ENCODE measurements at places on chromosomes 16 and 17.

GRCh38 chr16:48049847-48050246 is 105.9 kb downstream of the ABCC12 start:
- no peak for DNase-seq

GRCh38 chr17:10052106-10052813 is 146.1 kb downstream of the GAS7 start:
- DNase-seq, result no peak

- DNase-seq, result no peak
Observed at GRCh38 chr17:80029258-80029974, 6.3 kb downstream of the TBC1D16 start.

GRCh38 chr16:87210894-87211293 is 106.3 kb downstream of the C16orf95 start:
- no peak for DNase-seq

DNA sequence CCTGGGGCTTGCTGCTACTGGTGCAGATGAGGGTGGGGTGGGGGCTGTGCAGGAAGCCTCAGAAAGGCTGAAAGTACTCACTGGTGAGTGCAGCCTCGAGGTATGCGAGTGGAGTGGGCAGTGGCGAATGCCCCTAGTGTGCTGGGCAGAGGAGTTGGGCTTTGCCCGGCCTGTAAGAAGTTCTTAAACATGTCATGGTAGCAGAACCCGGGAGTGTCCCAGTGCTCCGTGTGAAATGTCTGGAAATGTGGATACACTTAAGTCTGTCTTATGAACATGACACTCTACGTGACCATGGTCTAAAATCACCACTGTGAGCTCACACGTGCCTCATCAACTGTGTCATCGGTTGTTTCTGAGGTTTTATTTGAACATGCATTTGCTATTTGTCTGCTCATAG is 1.7 kb downstream of the SMTNL2 start:
- DNase-seq, result no peak

DNA sequence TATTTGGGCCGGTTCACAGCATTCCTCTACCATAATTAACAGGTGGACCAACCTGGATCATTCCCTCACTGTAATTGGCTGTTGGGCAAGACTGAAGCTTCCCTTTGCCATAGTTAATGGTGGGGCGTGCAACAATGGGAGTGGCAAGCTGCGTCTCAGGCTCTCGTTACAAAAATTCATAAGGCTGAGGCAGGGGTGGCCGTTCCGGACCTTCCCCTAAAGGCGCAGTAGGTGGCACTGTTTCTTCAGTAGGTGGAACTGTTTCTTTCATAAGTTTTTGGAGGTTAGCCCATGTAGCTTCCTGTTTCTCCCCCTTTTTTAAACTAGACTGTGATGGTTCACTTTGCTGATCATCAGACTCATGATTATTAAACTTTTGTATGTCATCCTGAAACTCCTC is 17.0 kb upstream of the TMC5 start:
- peak; percentile 10 for DNase-seq

- DNase-seq, result peak; percentile 47
Observed at GRCh38 chr17:6701719-6702118, 11.4 kb downstream of the SLC13A5 start.

Measured in SHP77 (cell line).